Hindlimb muscle (tissue), 1 donor: ENCODE measurements at places on chromosomes 4 and X. TPM values are rescaled to one million over a fixed set of nuclear protein-coding genes. Genes with fewer than 3 reads are reported as not detected.

TBC1D1 gene
- polyA plus RNA-seq, result 51.4 TPM

VCX3B gene
- not detected for polyA plus RNA-seq

DNA sequence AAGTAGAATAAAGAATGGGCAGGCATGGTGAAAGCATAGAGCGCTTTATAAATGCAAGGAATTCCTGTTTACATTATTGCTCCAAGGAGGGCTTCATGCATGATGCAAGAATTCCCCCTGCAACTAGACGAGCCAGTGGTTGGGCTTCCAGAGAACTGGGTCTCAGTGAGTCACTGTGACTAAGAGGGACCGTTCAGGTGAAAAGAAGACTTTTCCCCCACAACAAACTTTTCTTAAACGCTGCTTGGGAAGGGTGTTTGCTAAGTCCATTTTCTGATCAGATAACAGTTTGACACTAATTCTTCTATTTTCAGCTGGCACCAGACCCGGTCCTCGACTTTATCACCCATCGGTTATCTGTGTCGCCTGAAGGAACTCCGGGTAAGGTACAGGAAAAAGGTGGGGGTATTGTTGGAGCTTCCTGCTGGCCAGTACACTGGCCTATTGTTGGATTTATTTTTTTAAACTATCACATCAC is 40.1 kb downstream of the LDB2 start:
- no peak for DNase-seq

GRCh38 chrX:117407449-117408150 is 709.0 kb downstream of the KLHL13 start:
- no peak for DNase-seq

- DNase-seq, result no peak
Observed at GRCh38 chrX:153750127-153750774, 13.8 kb upstream of the PLXNB3 start.

GRCh38 chr4:182126603-182127002 is 116.6 kb upstream of the TENM3 start:
- no peak for DNase-seq

- DNase-seq, result no peak
Observed at GRCh38 chr4:116870686-116871085, 214.7 kb downstream of the TRAM1L1 start.

DNA sequence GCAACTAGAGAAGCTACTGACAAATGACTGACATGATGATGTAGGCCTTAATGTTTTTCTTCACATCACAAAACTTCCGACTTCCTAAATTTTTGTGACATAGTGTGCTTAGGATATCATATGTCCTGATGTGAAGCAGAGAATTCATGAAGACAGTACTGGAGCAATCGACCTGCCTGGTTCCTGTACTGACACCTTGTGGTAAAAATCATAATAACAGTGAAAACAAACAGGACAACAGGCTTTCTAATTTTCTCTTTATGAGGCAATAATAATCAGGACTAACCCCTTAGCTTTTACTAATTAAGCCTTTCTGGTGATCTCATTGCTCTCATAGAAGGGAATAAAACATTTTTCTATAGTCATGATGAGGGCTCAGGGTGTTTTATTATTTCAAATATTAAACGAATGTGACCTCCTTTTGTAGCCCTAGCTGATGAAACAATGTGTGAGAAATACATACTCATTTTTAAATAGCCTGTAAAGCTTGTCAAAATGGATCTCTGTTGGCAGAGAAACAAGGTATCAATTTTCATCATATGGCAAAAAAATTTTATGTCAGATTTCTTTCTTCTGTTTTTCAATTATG is 158.4 kb downstream of the TENT5D start:
- no peak for DNase-seq

- no peak for DNase-seq
Observed at GRCh38 chrX:153925739-153926551, at the start of gene ARHGAP4. Gene ARHGAP4, minus strand, starts transcription at chrX:153926264. Its CDS starts 62 bp downstream, at chrX:153926202.

DNA sequence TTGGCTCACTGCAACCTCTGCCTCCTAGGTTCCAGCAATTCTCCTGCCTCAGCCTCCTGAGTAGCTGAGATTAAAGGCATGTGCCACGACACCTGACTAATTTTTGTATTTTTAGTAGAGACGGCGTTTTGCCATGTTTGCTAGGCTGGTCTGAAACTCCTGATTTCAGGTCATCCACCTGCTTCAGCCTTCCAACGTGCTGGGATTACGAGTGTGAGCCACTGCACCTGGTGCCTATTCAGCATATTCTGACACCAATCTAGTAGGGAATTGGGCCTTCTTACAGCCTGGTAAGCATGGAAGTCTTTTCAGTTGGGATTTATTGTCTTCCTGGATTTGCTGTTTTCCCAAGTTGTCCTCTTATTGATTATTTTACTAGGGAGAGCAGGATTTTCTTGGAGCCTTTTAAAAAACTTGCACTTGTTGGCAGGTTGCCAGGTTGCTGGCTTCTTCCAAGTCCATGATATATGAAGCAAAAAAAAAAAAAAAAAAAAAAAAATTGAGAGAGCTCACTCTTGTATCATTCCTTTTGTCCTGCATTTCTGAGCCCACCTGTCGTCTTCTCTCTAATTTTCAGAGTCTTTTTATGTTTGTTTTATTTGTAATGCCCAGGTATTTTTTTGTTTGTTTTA is 43.7 kb downstream of the TMPRSS11E start:
- peak; percentile 1 for DNase-seq

DNA sequence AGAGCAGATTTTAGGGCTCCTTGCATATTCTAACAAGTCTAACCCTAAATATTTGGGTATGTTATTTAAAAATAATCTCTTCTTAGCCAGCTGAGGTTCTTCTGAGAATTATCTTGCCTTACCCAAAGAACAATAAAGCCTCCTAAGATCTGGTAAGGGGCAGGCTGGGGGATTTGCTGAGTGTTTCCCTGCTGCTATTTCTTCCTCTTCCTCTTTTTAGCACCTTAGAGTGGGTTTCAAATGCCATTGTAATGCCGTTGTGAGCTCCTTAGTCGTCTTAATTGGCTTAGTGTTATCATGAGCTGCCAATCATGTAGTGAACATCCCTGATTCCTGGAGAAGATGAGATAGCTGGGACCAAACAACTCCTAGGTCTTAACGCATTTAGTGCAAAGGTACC is 15.4 kb downstream of the STOX2 start:
- no peak for DNase-seq

DNA sequence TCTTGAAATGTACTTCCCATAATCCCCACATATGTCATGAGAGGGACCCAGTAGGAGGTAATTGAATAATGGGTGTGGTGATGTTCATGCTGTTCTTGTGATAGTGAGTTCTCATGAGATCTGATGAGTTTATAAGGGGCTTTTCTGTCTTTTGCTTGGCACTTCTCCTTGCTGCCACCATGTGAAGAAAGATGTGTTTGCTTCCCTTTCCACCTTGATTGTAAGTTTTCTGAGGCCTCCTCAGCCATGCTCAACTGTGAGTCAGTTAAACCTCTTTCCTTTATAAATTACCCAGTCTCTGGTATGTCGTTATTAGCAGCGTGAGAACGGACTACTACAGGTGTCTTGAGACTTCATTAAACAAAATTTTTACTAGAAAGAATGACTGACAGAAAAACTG is 323.2 kb downstream of the BMPR1B start:
- no peak for DNase-seq

- peak; percentile 35 for DNase-seq
Observed at GRCh38 chr4:174120446-174121295, 162.8 kb downstream of the FBXO8 start.

DNA sequence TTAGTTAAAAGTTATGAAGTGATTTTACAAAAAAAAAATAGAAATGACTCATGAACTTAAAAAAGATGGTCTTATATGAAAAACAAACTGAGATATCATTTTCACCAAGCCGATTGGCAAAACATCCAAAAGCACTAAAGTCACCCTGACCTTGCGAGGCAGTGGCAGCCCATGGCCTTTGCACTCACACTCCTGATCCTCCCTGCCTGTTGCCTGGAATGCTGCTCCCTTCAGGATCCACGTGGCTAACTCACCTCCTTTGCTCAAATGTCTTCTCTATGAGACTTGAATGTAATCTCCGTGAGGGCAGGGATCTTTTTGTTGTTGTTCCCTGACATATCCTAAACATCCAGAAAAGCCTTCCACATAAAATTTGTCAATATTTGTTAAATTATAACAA is 106.4 kb downstream of the RAPGEF2 start:
- DNase-seq, result no peak

DNA sequence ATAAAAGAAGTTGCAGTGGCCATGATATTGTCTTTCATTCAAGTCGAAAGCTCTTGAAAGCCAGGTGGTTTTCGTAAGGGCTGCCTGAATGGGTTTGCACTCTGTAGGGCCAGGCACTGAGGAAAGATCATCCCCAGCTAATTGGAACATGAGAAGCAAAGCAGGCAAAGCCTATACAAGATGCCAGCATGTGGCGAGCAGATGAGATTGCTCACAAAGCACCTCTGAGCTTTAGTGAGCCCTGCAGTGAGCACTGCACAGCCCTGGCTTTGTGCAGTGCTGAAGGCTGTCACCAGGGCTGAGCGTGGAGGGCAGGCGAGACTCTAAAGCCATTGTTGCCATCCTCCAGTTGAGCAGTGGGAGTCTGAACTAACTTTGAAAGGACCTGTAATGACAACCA is 53.8 kb downstream of the HADH start:
- no peak for DNase-seq

GRCh38 chrX:38150993-38151392 is 69.7 kb downstream of the SRPX start:
- DNase-seq, result no peak
